NCI-H69 (cell line): ENCODE measurements at places on chromosomes 7 and 10.
A peak's percentile ranks its signal among the peaks of the same experiment; 100 is the strongest.

- DNase-seq: no peak
These were observed 7.7 kb upstream of the ITPRIP start for GRCh38 chr10:104345941-104346340.

DNA sequence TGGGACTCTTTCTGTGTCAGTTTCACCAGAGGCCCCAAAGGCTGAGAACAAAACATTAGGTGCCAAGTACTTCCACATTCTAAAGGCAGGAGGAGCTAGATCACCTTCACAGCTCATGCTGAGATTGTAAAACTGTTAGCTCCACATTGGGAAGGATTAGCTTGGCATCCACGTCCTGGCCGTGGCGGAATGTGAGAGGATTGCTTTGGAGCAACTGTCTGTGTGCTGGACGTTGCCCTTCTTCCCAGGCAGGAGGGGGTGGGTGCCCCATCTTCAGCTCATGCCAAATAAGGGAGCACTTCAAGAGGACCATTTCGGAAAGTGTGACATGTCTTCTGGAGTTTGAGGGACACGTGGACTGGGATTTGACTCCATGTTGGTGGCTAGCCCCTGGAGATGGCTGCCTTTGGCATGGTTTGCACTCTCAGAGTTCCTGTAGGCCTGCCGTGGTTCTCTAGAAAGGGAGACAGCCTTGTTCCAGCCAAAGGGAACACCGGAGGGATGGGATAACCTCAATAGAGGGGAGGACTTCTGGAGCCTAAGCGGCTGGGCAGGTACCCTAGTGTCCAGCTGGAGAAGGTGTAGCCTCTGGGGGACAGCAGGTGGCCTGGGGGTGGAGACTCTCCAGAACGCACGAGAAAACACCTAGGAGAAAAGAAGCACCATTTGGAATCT, 19.9 kb upstream of the FMC1 start:
- no peak for DNase-seq

GRCh38 chr10:11469575-11470391, 141.7 kb downstream of the USP6NL start:
- DNase-seq: no peak

DNA sequence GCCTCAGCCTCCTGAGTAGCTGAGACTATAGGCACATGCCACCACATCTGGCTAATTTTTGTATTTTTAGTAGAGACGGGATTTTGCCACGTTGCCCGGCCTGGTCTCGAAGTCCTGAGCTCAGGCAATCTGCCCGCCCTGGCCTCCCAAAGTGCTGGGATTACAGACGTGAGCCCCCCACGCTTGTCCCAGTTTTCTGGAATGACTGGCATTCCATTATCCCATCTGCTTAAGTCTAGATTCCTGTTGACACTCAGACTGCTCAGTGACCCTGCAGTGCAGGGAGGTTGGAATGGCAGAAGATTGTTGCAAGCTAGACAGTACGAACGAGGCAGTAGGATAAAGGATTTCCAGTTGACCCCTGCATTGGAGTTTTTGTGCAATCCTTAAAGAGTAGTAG, 135.1 kb upstream of the NPS start:
- DNase-seq: no peak

DNA sequence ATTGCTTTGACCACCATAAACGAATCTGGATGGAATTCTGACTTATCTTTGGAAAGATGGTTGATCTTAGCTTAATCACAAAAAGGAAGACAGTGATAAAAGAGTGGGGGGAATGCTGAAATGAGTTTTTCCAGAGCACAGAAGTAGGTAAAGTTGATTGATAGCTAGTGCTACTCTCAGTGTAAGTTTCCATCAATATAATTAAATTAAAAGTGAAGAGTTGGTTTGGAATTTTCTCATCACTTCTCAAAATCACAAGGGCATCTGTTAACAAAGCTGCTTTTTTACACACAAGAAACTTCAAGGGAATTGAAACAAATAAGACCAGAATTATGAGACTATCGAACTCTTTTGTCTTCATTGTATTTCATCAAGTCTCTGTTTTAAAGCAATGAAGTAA, 1217.3 kb downstream of the REEP3 start:
- DNase-seq: no peak

GRCh38 chr7:142463401-142463850, 205.6 kb upstream of the PRSS58 start:
- DNase-seq: no peak

GRCh38 chr10:84763965-84764364, 435.6 kb downstream of the CCSER2 start:
- peak; percentile 4 for DNase-seq

DNA sequence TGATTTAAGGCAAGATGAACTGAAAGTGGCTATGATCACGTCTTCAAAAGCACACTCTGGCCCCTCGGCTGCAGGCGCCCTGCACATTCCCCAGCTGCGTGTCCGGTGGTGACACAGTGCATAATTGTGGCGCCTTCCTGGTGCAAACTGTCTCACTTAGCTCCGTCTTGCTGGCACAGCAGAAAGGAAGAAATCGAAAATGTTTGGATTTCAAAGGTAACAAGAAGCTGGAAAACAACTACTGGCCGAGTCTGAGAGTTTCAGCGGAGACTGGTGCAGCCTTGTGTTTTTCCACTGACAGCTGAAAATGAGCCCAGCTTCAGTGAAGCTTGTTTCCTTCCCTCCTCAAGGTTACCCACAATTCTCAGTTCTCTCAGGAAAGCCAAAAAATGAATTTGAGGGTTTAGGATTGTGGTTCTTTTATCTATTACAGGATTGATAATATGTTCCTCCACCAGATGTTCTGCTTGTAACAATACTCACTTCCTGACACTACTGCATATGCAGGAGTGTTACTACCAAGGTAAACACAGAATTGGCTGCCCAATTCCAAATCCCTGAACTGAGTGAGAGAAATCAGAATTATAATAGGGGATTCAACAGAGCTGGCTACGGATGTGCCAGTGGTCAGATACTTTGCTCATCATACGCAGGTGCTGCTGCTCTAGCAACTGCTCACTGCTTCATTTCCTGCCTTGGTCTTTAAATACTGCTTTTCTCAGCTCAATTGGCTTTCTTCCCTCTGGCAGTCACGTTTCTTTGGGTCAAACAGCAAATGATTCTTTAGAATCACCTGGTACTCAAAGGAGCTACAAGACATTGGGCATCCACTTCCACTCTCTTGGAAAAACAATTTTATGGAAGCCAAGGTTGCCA, 63.7 kb downstream of the TRUB1 start:
- peak; percentile 48 for DNase-seq

GRCh38 chr7:16447876-16448275, 17.7 kb downstream of the SOSTDC1 start:
- DNase-seq: no peak

- peak; percentile 80 for DNase-seq
These were observed 3.5 kb downstream of the DENND11 start for GRCh38 chr7:141698247-141699015.

GRCh38 chr10:95474228-95475002, 86.8 kb downstream of the SORBS1 start:
- peak; percentile 78 for DNase-seq

DNA sequence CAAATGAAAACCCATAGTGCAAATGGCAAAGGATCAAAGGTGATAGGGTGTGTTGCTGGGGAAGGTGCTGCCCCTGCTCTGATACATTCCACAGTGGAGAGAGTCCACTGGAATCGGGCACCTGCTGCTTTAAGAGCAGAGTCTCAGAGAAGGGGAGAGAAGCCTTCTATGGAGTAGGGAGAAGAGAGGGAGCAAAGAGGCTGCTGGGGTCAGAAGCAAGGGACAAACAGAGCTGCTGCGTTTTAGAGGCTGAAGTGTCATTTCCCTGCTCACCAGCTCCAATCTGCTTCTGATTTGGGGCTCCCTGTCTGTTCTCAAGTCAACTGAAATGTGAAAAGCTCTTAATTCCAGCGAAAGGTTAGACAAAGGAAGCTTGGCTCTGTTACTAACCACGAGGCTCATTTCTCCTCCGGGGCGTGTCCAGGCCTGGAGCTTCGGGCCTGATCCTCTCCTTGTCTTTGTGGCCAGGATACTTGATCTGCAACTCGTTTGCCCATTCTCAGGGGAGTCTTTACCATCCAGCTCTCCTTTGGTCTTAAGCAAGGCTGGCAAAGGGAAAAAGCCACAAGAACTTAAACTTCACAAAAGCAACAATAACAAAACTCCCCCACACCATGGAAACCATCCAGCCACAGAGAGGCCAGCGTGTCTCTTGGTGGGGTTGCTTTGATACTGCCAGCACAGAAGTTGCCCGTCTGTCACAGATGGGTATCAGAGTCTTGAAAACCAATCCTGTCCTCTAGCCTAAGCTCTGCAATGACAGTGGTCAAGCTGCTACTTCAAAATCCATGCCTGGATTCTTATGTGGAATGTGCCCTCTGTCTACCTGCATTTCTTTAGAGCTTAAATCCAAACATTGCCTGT, 692.6 kb downstream of the SUGCT start:
- DNase-seq: no peak

DNA sequence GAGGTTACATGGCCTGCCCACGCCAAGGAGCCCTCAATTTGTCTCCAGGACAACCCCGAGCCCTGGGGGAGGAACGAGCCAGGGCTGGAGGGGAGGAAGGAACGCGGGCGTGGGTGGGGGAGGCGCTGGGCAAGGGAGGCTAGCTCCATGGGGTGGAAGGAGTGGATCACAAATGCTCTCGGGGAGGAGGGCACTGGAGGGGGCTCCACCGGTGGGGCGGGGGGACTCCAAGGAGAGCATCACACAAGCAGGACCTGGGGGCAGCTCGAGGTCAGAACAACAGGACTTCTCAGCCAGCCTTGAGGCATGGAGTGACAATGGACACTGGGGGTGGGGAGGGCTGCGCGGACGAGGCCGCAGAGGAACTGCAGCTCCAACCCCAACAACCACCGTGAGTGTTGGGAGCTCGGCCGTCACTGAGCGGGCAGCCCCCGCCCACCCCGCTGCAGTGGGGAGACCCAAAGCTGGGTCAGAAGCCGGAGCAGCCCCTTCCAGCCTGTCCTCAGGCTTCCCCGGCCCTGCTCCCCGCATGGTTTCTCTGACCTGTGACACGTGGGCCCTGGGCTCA, 41.1 kb downstream of the STK32C start:
- no peak for DNase-seq
